ENCODE measurements at places on chromosomes 4 and X.

DNA sequence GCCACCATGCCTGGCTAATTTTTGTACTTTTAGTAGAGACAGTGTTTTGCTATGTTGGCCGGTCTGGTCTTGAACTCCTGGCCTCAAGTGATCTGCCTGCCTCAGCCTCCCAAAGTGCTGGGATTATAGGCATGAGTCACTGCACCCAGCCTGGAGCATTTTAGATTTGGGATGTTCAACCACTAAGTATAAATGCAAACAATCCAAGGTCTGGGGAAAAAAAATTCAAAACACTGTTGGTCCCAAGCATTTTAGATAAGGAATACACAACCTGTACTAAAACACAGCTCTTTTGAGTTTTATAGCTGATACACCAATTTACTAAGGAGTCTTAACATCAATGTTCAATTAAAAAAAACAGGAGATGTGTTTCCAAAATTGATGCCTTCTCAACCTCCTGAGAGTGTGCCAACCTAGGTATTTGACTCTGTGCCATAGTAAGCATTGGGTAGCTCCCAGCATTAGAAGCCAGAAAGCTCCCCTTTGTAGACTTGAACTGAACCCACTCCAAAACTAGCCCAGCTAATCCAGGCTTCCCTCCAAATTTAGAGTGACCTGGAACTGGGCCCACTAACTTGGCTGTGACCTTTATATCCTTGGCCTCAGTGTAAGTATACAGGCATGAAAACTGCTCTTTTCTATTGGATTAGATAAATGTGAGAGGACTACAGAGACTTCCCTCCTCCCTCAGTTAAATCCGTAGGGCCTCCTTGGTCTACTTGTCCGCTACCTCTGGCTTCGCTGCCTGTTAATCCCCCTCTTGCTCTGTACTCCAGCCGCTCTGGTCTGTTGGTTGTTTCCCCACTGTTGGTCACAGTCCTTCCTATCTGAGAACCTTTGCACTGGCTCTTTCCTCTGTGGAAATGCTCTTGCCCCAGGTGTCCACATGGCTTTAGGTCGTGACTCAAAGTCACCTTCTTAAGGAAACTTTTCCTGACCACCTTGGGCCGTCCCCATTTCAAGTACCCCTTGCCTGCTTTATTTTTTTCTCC, 77.6 kb downstream of the CCKAR start:
- DNase-seq = no peak

DNA sequence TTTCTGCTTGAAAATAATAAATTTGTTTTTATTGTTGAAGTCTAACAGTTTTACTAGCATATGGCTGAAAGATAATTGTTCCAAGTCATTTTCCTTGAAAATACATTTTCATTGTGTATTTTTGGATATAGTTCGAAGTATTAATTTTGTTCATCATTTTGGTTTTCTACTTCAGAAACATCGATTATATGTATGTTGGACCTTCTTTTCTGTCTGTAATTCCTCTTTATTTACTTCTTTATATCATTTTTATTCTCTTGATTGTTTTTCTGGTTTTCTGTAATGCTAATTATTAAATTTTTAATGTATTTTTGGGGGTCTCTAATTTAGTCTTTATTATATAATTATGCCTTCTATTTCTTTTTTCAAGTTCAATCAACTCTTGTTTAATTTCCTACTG, 407.1 kb upstream of the FRG1 start:
- DNase-seq = no peak

DNA sequence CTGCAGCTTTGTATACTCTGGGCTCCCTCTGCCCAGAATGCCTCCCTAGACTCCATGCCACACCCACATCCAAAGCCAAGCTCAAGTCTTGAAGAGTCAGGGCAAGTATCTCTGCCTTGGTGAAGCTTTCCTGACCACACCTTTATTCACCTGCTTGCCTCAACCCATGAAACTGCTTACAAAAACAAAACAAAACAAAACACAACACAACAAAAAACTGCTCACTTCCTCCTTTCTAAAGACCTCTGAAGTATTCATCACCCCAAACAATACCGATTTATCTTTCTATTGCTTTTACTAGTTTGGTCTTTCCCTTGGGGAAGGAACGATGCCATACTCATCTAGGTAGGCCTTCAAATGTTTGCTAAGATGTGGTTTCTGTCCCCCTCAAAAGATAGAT, 45.0 kb downstream of the TMEM165 start:
- DNase-seq = no peak

DNA sequence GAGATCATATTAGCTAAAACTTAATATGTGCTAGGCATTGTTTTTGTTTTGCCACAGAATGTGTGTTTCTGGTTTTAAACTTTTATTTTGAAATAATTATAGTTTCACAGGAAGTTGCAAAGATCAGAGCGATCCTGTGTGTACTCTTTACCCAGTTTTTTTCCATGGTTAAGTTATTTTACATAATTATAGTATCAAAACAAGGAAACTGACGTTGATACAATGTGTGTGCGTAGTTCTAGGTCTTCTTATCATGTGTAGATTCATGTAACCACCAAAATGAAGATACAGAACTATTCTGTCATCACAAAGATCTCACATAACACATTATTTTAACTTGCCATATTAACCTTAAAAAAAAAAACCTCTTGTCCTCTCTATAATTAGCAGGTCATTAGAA, 69.2 kb downstream of the BLTP1 start:
- DNase-seq = no peak

GRCh38 chr4:145003675-145004074, 94.3 kb downstream of the ANAPC10 start:
- DNase-seq = no peak

- peak; percentile 23 for DNase-seq
Measured at GRCh38 chrX:74421036-74421739, at the start of gene SLC16A2. Gene SLC16A2, plus strand, starts transcription at chrX:74421493. Its CDS starts 145 bp downstream, at chrX:74421638.

DNA sequence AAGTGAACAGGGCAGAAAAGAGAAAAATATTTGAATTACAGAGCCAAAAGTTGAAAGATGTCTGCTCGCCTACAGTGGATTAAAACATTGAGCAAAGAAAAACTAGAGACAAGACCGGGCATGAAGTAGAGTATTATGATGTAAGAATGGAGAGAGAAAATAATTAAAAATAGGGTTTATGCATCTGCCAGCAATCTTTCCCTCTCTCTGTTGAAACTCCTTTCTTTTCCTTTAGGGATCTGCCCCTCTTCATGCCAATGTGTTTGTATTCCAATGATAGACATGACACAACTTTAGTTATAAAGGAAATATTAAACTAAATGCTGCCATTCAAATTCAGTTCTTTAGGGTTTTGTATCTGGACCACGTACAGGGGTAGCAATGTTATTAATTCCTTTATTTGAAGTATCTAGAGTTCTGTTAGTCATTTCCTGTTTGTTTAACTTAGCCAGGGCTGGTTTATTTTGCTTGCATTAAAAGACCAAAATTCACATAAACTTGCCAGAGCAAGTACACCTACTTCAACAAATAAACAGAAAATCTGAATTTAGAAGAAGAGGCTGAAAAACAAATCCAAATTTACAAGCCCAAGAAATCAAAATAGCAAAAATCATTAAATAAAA, 202.6 kb downstream of the SPOCK3 start:
- no peak for DNase-seq

DNA sequence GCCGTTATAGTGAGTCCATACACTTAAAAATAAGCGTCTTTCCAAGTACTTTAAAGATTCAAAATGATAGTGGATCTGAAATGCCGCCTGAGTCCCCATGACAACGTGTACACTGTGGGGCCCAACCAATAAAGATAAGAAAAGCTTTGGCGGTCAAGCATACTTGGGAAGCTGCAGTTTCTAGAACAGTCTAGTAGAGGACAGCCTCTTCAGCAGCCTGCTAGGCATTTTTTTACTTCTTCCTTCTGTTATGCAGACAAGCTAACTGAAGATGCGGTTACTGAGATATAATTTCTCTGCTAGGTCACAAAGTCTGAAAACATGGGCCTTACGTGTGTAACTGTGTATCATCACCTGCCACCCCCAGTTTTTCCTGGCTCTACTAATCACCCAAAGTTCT, 402 bp upstream of the UPRT start:
- peak; percentile 1 for DNase-seq

GRCh38 chr4:139719381-139720101, 53.9 kb downstream of the MGST2 start:
- no peak for DNase-seq

- no peak for DNase-seq
Measured at GRCh38 chr4:145734031-145734430, 54.1 kb downstream of the C4orf51 start.

DNA sequence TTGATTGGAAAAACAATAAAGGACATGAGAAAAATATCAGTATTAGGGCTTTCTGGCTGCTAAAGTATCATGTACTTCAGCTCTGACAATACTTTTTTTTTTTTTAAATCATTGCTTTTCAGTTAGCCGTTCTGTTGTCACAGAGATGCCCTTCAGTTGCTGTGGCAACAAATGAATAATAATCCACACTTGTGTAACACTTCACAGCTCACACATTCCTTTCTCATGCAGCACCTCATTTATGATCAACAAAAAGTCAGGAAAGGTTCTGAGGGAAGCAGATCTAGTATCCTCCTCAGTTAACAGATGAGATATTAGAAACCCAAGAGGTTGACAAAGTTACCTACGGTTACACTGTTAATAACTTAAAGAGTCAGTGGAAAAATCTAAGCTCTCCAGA, 444.2 kb upstream of the SLIT2 start:
- DNase-seq = no peak

DNA sequence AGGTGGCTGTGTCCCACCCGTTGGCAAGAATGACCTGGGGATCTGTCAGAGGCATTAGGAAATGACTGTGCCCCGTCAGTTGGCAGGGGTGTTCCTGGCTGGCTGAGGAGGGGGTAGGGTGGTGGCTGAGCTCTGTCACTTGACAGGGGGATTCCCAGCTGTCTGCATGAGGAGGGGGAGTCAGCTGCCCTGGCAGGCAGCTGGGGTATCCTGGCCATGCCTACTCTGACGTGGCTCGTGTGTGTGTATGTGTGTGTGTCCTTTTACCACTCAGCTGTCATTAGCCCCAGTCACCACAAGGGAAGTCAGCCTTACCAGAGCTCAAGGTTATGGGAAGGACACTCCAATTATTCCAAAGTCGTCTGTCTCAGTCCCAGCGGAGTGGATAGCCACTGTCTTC, 93.2 kb downstream of the EFNB1 start:
- no peak for DNase-seq

DNA sequence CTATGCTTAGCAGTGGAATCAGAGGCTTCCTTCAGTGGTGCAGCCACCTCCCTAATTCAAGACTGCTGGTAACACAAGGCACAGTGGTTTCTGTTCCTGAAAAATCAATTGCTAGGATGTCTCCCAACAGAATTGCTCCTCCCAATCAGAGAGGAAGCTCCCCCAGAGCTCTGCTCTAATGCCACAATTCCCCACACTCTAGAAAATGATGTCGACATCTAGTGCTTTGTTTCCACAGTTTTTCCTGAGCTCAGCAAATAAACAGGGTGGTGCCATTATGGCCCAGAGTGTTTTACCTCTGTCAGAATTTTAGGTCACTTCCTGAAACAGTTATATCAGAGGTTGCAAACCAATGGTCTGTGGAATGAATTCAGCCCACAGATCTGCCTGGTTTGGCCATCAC, 24.7 kb downstream of the TAB3 start:
- no peak for DNase-seq

GRCh38 chr4:42398171-42398870, 1.0 kb downstream of the SHISA3 start:
- no peak for DNase-seq

GRCh38 chrX:107450823-107451509, 1.5 kb downstream of the FRMPD3 start:
- DNase-seq = peak; percentile 2

DNA sequence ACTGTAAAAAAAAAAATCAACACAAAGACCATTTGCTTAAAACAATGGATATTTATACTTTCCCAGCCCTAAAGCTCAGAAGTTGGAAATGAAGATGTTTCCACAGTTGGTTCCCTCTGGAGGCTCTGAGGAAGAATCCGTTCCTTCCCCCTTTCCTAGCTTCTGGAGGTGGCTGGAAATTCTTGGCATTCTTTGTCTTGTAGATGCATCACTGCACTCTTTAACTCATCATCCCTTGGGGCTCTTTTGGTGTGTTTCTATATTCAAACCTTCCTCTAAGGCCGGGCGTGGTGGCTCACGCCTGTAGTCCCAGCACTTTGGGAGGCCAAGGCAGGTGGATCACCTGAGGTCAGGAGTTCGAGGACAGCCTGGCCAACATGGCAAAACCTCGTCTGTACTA, 78.7 kb downstream of the VCX3A start:
- DNase-seq = no peak

DNA sequence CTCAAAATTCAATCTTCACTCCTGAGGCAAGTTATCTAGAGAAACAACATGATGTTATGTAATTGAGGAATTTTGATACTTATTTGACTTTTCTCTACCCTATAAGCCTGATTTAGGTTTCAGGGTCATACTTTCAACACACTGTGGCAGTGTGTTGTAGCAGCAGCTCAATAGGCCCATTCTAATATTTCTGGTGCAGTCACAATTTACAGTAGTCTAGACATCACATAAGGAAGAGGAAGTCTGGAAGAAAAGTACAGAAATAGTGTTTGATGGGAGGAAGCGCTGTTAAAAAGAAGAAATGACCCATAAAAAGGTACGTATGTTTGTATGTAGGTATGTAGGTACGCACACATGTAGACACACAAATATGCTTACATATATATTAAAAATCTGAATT, 194.3 kb downstream of the ARHGAP24 start:
- no peak for DNase-seq

DNA sequence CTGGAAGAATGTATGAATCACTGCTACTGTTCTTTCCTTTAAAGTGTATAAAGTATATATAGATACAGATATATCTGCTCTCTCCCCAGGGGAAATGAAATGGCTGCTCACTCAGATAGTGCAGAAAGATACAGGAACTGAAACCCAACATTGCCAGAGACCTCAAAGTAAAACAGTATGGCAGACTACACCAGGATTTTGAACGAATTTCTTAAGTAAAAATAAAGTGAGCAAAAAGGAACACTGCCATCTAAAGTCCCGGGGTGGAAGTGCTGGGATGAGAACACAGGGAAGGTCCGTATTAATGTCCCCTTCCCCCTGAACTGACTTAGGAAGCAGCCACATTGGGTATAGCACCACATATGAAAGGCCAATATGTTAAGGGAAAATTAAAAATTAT, 93.4 kb downstream of the TMA16 start:
- no peak for DNase-seq

GRCh38 chr4:123415977-123416376, 19.4 kb downstream of the SPRY1 start:
- DNase-seq = no peak

- DNase-seq = no peak
Measured at GRCh38 chrX:10370976-10371375, 214.2 kb downstream of the CLCN4 start.

GRCh38 chrX:96373047-96373355, 311.6 kb upstream of the DIAPH2 start:
- DNase-seq = no peak

DNA sequence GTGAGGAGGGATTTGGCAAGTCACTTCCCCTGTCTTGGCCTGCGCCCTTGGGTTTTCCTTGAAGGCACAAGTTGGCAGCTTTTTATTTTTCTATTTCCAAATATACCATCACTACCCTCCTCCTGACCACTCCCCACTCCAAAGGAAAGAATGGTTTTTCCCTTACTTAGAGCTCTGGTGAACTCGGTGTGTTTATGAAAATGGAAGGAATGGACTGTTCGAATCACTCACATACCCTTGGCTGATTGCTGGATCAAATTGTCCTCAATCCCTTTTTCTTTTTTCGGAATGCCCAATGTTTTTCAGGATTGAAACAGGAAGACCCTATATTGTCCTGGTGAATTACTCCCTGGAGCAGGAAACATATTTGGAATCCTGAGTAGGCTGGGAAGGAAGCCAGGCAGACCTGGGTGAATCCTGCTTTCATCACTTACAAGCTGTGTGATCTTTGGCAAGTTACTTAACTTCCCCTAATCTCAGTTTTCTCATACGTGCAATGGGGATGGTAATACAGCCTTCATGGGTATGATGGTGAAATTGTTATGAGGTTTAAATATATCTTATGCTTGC, 70.7 kb downstream of the RTL5 start:
- no peak for DNase-seq
